HepG2 (cell line): ENCODE measurements at places on chromosomes 3 and 15. TPM values are rescaled to one million over a fixed set of nuclear protein-coding genes. Genes with fewer than 3 reads are reported as not detected.

Gene KBTBD13
- polyA plus RNA-seq, result not detected in 2 replicates

DNA sequence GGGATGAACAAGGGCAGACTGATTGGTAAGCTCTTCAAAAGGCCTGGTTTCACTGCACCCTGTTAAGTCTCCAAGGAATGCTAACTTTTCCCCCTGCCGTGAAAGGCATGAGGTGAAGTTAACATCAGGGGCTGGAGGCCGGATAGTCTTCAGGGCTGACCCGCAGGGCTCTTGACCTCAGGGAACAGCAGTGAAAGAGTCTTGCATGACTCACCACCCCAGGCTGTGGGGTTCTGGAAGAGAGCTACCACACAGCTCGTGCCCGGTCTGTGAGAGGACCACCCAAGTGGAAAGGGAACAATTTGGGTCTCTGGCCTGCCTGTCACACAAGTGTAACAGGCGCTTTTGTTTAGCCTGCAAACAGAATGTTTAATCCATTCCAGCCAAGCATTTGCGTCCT is 504.9 kb downstream of the EDEM1 start:
- DNase-seq, result no peak
- H3K36me3 ChIP-seq, result no peaks in the 10 kb centered on the region
- no peak overlapping the region for H3K4me3 ChIP-seq
- no peaks in the 10 kb centered on the region for H3K27me3 ChIP-seq
- H3K4me1 ChIP-seq, result no peaks in the 10 kb centered on the region

DNA sequence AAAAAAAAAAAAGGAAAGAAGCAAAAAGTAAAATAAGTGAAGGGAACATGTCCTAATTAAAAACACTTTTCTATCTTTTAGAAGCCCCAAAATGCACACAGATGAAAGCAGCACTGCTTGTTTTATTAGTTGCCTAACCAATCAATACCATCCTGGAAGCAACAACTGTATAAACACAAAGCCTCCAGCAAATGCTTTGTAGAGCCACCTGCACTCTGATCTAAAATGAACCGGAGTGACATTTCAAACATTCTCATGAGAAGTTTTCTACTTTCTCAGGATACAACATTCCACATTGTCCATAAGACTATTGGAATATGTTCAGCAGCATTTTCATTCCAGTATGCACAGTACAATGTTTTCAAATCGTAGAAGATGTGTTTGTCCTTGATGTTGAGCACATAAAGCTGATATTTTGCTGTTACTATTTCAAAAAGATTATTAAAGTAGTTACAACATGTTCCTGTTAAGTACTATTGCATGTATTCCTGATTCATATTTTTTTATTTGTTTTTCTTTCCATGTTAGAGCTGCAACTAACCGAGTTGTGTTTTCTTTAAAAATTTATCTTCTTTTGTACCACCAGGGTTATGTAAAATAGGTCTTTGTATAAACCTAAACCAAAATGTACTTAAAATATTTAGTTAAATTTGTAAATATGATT is 50.3 kb upstream of the PLSCR5 start:
- no peak overlapping the region for H3K4me3 ChIP-seq
- DNase-seq, result peak; percentile 59
- H3K27me3 ChIP-seq, result no peaks in the 10 kb centered on the region; the same call in 2 of the 3 replicates
- H3K4me1 ChIP-seq, result peaks cover 16% of the 10 kb centered on the region

Gene GP5
- 0.01 TPM in 1 of 2 replicates, not detected in the other for polyA plus RNA-seq

Gene MINAR1
- 0.16 and 0.18 TPM in 2 replicates for polyA plus RNA-seq
